ENCODE measurements at places on chromosomes 6 and 20. TPM values are rescaled to one million over a fixed set of nuclear protein-coding genes. Genes with fewer than 3 reads are reported as not detected.
A peak's percentile ranks its signal among the peaks of the same experiment; 100 is the strongest.

NKX2-4 gene
- total RNA-seq, result not detected

- H3K27ac ChIP-seq, result no peak overlapping the region
- H3K36me3 ChIP-seq, result no peaks in the 10 kb centered on the region
- DNase-seq, result no peak
- no peaks in the 10 kb centered on the region for H3K4me1 ChIP-seq
Observed at GRCh38 chr6:123036648-123037047, 40.6 kb downstream of the CLVS2 start.

DNA sequence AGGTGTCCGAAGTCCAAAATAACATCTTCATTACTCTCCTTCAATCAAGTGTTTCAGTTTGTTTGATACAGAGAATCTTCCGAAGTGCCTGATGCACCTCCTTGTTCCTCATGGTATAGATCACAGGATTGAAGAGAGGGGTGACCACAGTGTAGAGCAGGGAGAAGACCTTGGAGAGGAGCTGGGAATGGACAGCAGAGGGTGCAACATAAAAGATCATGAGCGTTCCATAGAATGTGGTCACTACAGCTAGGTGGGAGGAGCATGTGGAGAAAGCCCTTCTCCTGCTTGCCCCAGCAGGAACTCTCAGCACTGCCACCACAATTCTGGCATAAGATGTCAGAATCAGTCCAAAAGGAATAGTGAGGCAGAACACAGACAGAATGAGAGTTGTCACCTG lies 11.9 kb downstream of the OR12D1 start:
- DNase-seq, result no peak
- H3K36me3 ChIP-seq, result no peaks in the 10 kb centered on the region
- H3K27ac ChIP-seq, result no peak overlapping the region
- no peak overlapping the region for H3K4me3 ChIP-seq

PRIM2 gene
- 3.9 TPM for total RNA-seq

MAS1 gene
- not detected for total RNA-seq

DNA sequence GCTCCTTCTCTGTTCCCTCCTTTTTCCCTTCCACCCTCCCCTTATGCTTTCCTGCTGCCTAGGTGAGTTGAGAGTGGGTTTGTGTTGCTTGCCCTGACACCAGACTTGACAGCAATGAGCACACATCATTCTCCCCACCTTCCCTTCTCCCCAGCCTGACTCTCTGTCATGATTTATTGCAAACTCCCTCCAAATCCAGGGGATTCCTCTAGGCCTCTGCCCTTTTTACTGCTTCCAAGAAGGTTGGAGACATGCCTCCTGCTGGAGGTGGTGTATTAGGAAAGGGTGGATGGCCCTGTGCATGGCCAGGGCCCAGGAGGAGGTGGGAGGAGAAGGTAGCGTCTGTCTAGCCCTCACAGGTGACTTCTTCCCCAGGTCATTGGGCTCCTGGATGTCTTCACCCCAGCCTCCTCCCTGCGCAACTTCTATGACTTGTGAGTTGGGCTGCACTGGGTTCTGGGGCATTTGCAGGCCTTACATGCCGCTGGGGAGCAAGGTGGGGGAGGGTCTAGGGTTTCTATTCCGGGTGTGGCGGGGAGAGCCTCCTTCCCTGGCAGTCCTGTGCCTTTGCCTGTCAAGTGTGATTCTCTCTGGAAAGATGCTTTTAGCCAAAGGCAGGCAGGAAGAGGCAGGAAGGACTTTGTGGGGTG lies 2.1 kb downstream of the MAPK13 start:
- no peaks in the 10 kb centered on the region for H3K36me3 ChIP-seq
- H3K4me3 ChIP-seq, result no peak overlapping the region
- peak; percentile 6 for DNase-seq
- peaks cover 12% of the 10 kb centered on the region for H3K27me3 ChIP-seq
- no peak overlapping the region for H3K27ac ChIP-seq

HLA-DRA gene
- total RNA-seq, result 61.9 TPM

DNA sequence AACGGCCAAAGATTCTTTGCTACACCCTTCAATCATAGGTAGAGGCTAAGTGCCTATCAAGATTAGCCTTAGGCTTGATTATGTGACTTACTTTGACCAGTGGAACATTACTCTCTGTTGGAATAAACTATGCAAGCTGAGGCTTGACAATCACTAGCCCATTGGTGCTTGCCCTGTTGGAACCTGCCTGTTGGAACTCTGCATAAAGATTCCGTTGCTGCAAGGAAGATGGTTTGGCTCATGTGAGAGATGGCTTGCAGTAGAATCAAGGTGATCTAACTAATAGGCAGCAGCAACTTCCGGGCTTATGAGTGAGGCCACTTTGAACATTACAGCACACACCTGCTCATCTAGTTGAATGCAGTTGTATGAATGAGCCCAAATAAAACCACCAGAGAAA lies 227.7 kb upstream of the TSHZ2 start:
- no peak overlapping the region for H3K27ac ChIP-seq
- no peak for DNase-seq
- no peaks in the 10 kb centered on the region for H3K36me3 ChIP-seq
- no peaks in the 10 kb centered on the region for H3K27me3 ChIP-seq

GRCh38 chr6:56992036-56992435 lies 37.1 kb downstream of the BEND6 start:
- H3K4me1 ChIP-seq, result no peaks in the 10 kb centered on the region
- no peaks in the 10 kb centered on the region for H3K36me3 ChIP-seq
- H3K27ac ChIP-seq, result no peak overlapping the region
- no peak for DNase-seq

DNA sequence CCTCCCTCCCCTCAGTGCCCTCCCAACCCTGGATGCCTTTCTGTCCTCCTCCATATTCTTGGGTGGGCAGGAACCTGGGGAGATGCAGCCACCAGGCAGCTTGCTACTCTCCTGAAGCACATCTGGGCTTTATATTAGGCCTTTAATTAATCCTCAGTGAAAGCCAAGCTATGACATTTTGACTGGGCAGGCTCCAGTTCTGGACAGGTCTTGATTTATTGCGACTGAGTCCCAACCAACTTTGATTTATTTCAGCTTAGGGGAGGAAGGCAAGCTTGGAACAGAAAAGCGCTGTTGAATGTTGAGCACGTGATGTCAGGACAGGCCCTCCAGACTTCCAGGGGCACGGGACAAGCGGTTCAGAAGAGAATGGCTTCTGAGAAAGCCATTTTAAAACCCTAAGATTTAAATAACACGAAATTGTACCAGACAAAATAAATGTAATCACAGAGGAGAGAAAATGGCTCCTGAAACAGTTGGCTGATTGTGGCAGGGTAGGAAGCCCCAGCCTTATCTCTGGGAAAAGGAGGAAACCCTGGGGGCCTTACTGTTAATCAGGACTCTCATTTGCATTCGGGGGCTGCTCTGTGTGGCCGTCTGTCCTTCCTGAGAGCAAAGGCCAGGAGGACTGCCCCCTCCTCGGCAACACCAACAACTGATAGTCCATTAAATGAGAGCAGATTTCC lies 294.2 kb downstream of the FOXC1 start:
- no peaks in the 10 kb centered on the region for H3K27me3 ChIP-seq
- no peak overlapping the region for H3K27ac ChIP-seq
- no peak for DNase-seq
- H3K36me3 ChIP-seq, result no peaks in the 10 kb centered on the region
- no peaks in the 10 kb centered on the region for H3K4me1 ChIP-seq
- no peak overlapping the region for H3K4me3 ChIP-seq

GRCh38 chr6:161011492-161012480 lies 20.2 kb downstream of the MAP3K4 start:
- H3K27me3 ChIP-seq, result no peaks in the 10 kb centered on the region
- H3K4me1 ChIP-seq, result peaks cover 36% of the 10 kb centered on the region
- H3K27ac ChIP-seq, result peak overlapping the region; percentile 9
- DNase-seq, result no peak
- H3K4me3 ChIP-seq, result no peak overlapping the region

DNA sequence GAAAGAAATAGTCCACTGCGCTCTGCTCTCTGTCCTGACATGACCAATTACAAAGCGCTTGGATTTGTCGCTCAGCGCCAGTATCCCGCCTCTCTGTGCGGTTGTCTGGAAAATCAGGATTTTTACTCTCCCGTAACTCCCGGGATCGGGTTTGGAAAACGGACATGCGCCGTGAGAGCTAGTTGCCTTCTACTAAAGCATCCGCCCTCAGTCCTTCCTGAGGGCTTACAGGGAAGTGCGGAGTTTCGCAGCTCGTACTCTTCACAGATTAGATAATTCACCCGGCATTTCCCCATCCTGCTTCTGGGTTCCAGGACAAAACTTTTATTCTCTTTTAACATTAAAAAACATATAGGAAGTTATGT lies 427 bp upstream of the MKKS start:
- DNase-seq, result peak; percentile 94
- H3K4me1 ChIP-seq, result peaks cover 34% of the 10 kb centered on the region
- peak overlapping the region; percentile 93 for H3K27ac ChIP-seq
- no peaks in the 10 kb centered on the region for H3K36me3 ChIP-seq
- H3K27me3 ChIP-seq, result no peaks in the 10 kb centered on the region

HDDC2 gene
- 54.9 TPM for total RNA-seq

SMOC2 gene
- total RNA-seq, result 22.9 TPM

DNA sequence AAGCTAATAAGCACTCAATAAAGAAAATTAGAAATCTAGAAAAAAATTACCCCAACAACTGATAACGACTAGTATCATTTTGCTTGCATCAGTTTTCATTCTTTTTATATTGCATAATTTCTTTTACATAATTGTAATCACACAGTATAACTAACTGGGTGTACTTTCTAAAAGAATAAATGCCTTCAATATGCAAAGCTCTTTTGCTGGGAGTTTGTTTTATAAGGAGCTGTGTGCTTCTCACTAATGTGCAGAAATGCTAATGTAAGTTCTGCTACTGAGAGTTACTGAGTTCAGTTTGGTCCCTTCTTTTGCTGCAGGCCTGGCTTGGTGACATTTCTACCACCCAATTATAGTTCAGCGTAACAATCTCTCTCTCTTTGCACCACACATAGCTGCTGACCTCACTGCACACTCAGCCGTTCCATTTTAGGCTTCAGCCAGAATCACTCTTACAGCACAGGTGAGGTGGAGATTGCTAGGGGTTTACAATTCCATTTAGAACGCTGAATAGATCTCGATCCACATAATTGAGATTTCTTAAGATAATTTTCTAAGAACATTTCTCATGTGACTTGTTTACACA lies 20.9 kb upstream of the KLHL31 start:
- H3K4me3 ChIP-seq, result no peak overlapping the region
- H3K27me3 ChIP-seq, result no peaks in the 10 kb centered on the region
- no peak for DNase-seq
- H3K27ac ChIP-seq, result peak overlapping the region; percentile 75
- H3K36me3 ChIP-seq, result no peaks in the 10 kb centered on the region

DNA sequence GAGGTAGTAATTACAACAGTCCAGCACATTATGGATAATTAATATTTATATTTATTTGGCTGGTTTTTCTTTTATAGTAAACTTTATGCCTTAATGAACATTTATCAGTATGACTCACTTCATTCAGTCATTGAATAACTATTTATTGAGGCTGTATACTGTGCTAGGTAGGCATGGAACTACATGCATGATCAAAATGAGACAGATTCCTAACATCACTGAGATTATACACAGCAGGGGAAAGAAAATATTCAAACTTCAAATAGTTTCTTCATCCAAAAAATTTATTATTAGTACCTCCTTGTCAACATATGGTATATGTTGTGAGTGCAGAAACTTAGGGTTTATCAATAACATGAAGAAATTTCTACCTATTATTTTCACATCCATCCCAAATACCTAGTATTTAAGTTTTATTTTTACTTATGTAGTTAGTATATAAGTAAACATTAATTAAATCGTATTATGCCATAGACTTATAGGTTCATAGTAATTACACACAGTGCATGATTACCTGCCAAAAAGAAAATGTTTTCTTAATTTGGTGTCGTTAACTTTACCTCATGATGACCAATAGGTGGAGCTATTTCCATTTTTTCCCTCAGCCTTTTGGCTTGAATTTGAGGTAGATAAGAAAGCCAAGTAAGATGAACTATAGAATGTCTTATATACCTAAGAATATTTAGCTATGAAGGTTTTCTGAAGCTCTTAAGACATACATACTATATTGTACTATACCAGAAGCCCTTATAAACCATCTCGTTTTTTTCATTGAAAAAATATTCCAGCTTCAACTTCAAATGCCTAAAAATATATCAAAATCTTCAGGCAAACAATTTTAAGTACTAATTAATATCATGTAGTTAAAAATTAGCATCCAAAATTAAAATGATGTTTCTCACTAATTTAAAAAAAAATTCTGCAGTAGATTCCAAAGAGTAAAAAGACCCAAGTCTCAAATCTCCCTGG lies 12.5 kb upstream of the TMEM30A start:
- H3K27me3 ChIP-seq, result no peaks in the 10 kb centered on the region
- H3K4me3 ChIP-seq, result no peak overlapping the region
- peaks cover 23% of the 10 kb centered on the region for H3K4me1 ChIP-seq
- DNase-seq, result no peak
- no peaks in the 10 kb centered on the region for H3K36me3 ChIP-seq

DNA sequence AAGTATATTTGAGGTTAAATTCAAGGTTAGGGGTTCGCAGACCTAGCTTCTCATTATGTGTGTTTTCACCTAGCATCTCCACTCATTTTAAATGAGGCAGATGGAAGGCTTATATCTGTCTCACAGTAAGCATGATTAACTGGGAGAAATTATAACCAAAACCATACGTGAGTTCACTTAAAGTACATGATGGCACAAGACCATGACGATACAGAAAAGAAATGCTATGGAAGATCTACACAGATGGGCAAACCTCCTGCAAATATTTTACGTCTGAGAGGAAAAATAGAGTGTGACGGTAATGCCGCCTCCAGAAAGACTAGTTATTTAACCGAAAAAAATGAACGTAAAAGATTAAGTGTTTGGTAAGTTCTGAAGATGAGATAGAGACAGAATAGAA lies 337.8 kb downstream of the FARS2 start:
- H3K4me1 ChIP-seq, result no peaks in the 10 kb centered on the region
- H3K36me3 ChIP-seq, result no peaks in the 10 kb centered on the region
- no peak for DNase-seq
- H3K27me3 ChIP-seq, result no peaks in the 10 kb centered on the region
- H3K4me3 ChIP-seq, result no peak overlapping the region
- H3K27ac ChIP-seq, result no peak overlapping the region

GJA1 gene
- total RNA-seq, result 6.8 TPM

DNA sequence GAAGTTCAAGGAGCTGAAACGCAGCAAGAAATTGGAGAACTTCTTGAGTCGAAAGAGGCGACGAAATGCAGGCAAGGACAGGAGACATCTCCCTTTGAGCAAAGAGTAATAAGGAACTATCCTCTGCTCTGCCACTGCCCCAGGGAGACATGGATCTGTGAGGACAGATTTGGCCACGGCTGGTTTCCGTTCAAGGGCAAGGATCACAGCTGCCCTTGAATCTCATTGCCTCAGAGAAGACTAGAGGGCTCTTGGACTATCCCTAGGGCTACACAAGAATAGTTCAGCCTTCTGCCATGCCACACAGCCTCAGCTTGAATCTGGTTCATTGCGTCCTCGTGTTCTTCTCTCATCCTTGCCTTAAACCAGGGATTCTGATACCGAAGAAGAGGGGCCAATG lies 7.7 kb downstream of the RRP36 start:
- H3K4me1 ChIP-seq, result peaks cover 26% of the 10 kb centered on the region
- no peak overlapping the region for H3K27ac ChIP-seq
- DNase-seq, result no peak
- H3K36me3 ChIP-seq, result peaks cover 65% of the 10 kb centered on the region

MLIP gene
- total RNA-seq, result 130 TPM

NKAIN2 gene
- total RNA-seq, result 0.39 TPM

Data from gastrocnemius medialis (tissue), 4 donors.